ENCODE measurements at places on chromosomes 13 and 19.

DNA sequence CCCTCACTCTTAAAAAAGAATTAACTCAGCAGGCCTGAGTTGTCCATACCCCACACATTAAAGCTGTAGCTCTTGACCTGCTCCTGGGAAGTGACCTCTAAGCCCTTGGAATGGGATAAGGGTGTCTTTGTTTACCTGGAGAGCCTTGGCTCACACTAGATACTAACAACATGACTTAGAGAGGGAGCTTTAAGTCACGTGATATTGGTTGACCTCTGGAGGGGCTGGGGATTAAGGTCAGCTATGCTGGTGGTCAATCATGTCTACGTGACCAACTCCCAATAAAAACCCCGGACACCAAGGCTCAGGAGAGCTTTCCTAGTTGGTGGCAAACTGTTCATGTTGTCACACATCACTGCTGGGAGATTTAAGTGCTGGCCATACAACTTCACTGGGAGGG lies 2.9 kb downstream of the NWD1 start:
- no peak for DNase-seq

DNA sequence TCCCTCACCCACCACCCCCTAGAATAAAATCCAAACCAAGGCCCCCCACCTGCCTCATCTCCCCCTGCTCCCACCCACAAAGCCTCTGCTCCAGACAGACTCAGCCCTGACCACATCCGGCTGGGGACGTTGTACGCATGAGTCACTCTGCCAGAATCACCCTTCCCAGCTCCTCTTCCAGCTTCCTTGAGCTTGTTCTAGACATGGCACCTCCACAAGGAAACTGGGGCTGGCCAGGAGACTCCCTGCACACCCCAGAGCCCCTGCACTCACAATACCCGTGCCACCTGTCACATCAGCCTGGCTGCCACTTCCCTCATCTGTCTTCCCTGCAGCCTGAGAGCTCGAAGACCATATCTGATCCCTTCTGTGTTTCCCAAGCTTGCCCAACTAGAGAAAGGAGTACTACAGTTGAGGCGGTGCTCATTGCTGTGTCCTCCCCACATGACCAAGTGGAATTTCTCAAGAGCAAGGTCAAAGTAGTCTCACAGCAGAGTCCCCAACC lies 9.7 kb downstream of the DEDD2 start:
- DNase-seq: no peak

- DNase-seq: no peak
These were observed 47.1 kb downstream of the USPL1 start for GRCh38 chr13:30664689-30665275.

GRCh38 chr19:55175117-55175867 lies 4.8 kb downstream of the SYT5 start:
- no peak for DNase-seq

GRCh38 chr19:2607712-2608601 lies 94.5 kb downstream of the GNG7 start:
- DNase-seq: peak; percentile 63

DNA sequence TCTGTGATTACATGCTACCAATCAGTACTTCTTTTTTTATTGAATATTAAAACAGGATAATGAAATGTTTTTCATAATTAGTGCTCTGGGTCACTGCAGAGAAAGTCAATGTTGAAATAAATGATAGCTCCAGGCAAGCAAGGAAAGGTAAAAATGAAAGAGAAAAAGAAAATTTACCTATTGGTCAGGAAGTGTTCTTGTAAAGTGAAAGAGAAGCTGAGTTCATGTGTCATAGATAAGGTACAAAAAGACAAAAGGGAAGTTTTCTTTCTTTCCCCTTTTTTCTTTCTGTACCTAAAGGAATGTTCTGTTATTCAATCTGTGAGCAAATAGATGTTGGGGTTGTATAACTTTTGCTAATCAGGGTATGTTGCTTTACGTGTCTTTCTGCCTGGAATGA lies 197.0 kb downstream of the PCDH9 start:
- no peak for DNase-seq

DNA sequence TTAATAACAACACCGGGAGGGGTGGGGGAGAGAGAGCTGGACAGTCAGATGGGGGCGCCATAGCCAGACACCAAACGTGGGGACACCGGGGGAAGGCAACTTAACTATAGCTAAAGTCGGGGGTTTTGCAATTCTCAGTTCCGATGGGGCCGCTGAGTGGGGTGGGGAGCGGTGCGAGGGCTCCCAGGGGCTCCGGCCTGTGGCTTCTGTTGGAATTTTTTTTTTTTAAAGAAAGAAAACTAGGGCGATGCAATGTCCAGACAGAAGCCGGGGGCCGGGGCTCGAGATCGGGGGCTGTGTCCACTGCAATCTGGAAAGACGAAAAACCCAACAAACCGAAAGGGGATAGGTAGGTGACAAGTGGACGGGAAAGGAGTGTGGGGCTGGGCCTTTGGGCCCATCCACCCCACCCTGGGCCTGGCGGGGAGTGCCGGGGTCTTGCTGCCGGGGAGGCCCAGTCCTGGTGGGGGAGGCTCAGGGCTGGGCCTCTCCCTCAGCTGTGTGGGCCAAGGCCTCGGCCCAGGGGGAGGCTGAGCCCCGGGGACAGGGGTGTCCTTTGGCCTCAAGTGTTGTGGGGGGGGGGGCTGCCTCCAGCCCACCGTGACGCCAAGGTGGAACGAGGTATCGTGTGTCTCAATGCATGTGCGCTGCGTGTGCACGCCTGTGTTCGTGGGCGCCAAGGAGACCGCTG lies 17.3 kb downstream of the PRKCSH start:
- no peak for DNase-seq

GRCh38 chr13:37869756-37870488 lies at the start of gene TRPC4:
Gene TRPC4, minus strand, starts transcription at chr13:37869772. Its CDS starts 86,439 bp downstream, at chr13:37783333.
- no peak for DNase-seq

DNA sequence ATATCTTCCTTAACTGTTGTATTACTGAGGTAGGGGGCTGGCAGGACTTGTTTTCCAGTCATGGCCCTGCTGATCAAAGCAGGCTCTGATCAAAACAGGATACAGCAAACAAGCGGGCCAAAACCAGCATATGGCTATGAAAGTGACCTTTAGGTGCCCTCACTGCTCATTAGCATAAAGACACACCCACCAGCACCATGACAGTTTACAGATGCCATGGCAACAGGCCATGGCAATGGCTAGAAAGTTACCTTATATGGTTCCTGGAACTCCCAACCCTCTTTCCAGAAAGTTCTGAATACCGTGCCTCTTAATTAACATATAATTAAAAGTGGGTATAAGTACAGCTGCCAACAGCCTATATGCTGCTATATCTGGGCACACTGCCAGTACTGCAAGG lies 551.4 kb upstream of the SGCG start:
- no peak for DNase-seq

- no peak for DNase-seq
These were observed 44.2 kb downstream of the FOXO1 start for GRCh38 chr13:40622246-40622645.

GRCh38 chr19:13831537-13832467 lies 36.6 kb downstream of the ZSWIM4 start:
- DNase-seq: no peak

- no peak for DNase-seq
These were observed 4.0 kb upstream of the NKPD1 start for GRCh38 chr19:45164577-45165335.

- DNase-seq: no peak
These were observed 254.3 kb upstream of the PRR20A start for GRCh38 chr13:56886398-56886797.

DNA sequence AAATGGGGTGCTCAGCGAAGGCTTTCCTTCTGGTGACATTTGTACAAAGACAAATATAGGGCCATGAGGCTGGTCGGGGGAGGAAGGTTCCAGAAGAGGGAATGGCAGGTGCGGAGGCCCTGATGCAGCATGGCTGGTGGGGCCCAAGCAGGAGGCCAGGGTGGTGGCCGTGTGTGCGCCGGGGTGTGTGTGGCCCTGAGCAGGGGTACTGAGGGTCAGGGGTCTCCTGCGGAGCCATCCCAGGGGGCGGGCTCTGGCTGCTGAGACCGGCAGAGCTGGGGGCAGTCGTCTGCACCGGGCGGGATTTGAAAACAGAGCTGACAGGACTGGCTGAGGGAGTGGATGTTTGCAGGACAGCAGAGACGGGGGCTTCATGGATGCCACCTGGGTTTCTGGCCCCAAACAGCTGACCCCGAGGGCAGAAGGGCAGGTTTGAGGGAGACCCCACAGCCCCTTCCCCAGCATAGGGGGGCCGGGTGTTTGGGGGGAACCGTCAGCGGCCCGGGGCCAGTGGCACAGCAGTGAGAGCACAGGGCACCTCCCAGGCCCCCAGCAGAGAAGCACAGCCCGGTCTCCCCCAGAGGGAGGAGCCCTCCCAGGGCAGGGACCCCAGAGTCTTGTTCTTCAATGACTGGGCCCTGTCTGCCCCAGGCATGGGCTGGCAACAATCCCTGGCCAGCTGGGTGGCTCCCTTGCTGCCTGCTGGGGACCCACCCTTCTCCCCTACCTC lies 11.4 kb downstream of the PIAS4 start:
- DNase-seq: no peak

DNA sequence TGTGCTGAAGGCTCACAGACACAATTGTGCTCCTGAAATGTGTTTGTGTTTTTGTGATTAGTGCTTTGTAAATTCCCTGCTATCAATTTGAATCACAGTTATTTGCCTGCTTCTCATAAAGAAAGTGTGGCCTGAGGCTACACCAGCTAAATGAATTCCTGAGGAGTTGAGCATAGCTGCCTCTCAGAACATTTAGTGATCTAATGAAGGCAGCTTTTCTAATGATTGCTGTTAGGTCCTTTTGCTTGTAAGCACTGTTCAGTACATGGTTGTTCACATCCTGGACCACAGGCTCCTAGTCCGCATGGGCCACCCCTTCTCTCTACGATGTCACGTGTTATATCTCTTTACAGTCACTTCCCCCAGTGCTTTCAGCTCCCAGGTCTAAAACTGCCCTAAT lies 238.2 kb downstream of the B3GLCT start:
- DNase-seq: no peak

DNA sequence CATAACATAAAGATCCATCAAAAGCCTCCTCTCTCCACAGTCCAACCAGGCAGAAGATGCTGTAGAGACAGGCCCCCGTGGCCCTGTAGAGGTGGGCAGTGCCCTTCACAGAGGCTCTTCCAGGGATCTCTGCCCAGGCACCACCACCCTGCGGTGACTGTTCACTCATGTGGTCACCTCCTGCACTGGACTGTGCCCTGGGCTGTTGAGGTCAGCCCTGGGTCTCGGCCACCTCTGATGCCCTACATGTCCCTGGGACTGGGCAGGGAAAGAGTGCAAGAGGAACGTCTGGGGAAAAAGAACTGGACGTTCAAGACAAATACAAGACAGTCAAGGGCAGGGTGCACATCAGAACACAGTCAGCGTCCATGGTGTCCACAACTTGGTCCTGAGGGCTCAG lies 22.3 kb downstream of the PEPD start:
- no peak for DNase-seq

- DNase-seq: no peak
These were observed 531.7 kb downstream of the SLITRK1 start for GRCh38 chr13:83350569-83350968.

DNA sequence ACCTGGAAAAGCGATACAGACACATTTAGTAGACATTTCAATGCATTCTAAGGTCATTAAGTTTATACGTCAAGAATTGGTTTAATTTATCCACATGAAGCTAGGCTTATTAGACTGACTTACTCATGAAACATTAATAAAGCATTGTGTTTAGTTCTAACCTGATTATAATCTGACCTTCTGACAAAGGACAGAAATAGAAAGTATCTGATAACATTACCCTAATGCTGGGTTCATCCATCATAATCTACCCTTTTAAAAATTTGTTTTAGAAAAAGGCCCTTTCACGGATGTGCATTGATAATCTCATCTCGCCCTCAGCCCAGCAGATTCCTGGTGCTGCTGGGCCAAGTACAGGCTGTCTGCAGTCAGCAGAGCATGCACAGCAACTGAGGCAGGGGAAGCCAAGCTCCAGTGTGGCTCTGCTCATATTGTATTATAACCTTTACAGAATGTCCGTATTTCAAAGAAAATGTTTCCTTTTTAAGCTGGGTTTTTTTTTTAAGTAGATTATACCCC lies 142.1 kb upstream of the MAB21L1 start:
- no peak for DNase-seq
